Stimulated activated CD4-positive, alpha-beta T cell treated with anti-CD3 and anti-CD28 coated beads, Interleukin-12 subunit alpha, Interleukin-12 subunit beta, amount 100 ng/mL, for 24 hours (primary cell): ENCODE measurements at places on chromosomes 16 and 17.

DNA sequence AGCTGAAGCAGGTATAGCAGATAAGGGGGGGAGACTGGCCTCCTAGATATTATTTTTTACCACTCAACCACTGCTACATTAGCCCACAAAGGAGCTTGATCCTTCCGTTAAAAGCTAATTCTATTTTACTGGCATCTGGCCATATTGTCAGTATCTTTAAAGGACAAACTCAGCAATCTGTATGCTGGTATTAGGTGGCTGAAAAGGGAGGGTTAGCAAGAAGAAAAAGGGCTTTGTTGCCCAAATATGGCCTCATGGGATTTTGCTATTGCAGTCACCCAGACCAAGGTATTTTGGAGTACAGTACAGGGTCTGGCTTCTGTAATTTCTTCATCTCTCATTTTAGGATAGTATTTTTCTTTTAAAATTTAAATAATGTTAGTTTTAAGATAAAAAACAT is 14.4 kb downstream of the RFWD3 start:
- no peak for DNase-seq

DNA sequence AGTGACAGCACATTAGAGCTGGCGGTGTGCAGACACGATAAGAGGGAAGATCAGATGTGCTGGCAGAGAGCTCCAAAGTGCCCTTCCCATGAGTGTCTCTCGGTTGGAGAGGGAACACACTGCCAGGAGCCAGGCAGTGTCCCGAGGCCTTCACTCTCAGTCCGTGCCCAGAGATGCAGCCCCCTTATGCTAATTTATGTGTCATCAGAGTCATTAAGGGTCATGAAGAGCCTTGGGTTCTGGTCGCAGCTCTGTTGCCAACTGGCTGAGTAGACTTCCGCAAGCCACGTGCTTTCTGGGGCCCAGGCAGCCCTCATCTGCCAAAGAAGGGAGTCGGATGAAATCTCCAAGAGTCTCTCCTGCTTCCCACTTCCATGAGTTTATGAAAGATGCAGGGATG is 232.5 kb downstream of the MSI2 start:
- DNase-seq: no peak

- peak; percentile 49 for DNase-seq
Measured at GRCh38 chr16:15482068-15482747, 47.8 kb downstream of the BMERB1 start.

DNA sequence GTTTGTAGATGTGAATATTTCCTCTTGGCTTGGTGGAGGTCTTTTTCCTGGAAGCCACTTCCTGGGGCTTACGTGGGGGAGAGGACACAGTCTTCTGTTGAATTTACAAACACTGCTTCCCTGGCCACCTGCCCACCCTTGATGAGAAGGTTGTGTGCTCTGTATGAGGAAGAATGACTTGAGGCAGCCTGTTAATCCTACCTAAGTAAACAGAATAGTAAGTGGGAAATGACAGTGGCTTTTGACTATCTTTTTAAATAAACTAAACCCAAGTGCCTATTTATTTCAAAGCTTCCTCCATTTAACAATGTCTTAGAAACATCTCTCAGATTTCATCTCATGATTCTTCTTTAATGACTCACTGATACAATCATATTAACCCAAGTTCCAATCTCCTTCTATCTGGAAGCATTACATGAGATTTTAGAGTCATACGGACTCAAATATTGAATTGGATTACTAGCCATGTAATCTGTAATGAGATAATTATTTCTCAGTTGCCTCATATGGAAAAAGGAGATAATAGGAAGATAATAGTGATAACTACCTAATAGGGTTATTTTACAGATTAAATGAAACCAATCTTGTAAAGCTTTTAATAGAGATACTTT is 96.6 kb upstream of the SMIM36 start:
- DNase-seq: no peak

DNA sequence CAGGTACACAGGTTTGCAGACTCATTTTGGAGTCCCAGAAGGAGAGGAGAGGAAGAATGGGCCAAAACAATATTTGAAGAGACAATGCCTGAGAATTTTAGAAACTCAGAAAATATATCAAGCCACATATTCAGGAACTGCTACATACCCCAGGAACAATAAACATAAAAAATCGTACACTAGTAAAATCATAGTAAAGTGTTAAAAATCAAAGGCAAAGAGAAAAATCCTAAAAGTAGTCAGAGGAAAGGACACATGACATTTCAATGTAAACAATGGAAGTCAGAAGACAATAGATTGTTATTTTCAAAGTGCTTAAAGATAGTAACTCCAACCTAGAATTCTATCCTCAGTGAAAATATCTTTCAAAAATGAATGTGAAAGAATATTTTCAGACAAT is 28.5 kb upstream of the NACA2 start:
- no peak for DNase-seq

GRCh38 chr17:4950746-4951204 is at the start of gene ENO3:
Gene ENO3, plus strand, starts transcription at chr17:4951119. Its CDS starts 711 bp downstream, at chr17:4951830.
- DNase-seq: no peak

DNA sequence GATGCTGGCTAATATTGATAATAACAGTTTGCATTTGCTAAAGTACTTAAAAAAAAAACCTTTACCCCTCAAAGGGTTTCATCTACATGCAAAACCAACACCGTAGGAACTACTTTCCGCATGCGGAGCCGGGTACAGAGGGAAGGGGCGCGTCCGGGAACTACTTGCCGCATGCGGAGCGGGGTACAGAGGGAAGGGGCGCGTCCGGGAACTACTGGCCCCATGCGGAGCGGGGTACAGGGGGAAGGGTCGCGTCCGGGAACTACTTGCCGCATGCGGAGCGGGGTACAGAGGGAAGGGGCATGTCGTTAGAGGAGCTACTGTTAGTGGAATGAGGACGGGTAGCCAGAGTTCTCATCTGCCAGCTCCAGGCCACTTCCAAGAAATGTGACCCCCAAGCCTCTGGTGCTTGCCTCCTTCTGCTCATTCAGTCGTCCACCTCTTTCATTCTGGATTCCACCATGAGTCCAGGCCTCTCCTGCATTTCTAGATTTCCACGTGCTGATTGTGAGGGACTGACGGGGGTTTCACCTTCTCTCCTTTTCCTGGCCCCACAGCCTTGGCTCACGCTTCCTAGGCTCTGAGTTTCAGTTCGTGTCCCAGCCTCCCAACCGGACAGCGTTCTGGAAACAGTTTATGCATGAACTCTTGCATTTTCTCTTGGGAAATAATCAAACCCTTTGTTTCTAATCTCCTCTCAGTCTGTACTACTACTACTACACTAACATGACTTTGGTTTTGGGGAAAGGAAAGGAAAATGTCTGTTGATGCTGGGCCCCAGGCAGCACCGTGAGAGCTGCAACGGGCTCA is 26.9 kb downstream of the MINK1 start:
- no peak for DNase-seq

DNA sequence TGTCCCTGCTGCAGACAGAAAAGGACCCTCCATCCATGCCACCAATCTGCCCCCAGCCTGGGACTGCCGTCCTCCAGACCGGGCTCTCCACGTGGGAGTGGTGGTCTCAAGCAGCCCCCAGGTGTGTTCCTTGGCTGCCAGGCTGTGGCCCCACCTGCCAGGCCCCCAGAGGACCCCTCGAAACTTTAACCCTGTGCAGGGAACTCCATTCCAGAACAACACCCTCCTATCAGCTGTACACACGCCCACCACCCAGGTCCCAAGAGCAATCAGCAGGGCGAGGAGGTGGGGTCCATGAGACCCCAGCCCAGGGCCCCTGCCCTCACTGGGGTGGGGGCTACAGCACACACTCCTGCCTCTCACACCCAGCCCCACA is 1.4 kb downstream of the PYCR1 start:
- DNase-seq: no peak

GRCh38 chr17:4771519-4772234 is at the start of gene TM4SF5:
Gene TM4SF5, plus strand, starts transcription at chr17:4771886. Its CDS starts 37 bp downstream, at chr17:4771923.
- no peak for DNase-seq

- DNase-seq: no peak
Measured at GRCh38 chr17:49557312-49558024, 18.2 kb upstream of the NXPH3 start.

- no peak for DNase-seq
Measured at GRCh38 chr16:66431760-66432159, 4.7 kb downstream of the BEAN1 start.

DNA sequence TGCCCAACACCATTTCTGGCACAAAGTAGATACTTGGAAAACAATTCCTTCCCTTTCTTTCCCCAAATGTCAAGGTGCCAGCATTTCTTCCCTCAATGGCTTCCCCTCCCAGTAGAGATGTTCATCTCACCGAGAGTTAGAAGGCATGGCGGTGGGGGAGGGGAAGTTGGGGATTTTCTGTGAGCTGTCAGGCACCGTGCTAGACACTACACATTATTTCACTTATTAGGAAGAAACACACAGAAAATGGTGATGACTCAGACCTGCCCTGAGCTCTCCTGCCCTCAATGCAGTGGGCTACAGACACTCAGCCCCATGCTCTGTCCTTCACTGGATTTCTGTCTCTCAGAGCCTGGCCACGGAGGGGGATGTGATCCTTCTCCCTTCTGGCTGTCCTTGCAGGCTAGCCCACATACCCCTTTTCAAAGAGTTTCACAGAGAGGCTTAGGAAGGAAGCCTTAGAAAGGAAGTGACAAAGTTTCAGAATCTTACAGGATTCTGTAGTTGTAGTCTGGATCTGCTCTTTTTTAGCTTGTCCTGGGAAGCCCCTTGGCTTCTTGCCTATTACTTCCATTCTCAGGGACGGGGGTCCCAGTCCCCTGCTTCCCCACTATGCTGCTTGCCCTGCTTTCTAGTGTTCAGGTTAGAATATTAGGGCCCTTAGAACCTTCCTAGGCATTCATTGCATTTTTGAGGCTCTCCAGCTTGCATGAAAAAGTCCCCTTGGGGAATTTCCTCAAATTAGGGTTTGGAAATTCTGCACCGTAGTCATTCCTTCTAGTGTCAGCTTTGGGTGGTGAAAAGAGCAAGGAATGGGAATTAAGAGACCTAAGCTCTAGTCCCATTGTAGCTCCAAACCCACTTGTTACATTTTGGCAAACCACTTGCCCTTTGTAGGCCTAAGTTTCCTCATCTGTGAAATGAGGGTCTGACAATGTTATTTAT is 12.2 kb upstream of the CCL5 start:
- DNase-seq: peak; percentile 22

DNA sequence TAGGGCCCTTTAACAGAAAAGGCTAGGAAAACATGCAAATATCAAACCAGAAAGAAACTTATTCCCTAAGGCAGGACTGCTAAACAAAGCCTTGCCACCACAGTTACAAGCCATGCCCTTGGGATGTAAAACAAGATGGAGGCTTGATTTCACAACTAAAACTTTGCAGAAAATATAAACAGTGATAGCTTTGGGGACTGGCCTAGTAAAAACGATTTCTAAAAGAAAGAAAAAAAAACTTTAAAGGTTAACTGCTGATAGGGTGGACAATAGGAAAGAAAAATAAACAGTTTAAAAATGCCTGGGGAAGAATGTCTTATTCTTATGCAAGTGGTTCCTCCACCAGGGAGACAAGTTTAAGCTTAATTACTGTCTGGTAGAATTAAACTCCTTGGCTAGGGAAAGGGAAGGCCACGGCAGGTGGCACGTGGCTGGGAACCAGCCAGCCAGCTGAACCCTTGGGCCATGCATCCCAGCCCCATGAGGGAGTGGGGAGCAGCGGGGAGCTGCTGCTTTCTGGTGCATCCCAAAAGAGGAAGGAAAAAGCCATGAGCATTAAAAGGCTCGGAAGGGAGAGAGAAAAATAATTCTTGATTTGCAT is 10.7 kb upstream of the TMC5 start:
- no peak for DNase-seq

- no peak for DNase-seq
Measured at GRCh38 chr17:30239089-30239462, 3.6 kb upstream of the SLC6A4 start.

DNA sequence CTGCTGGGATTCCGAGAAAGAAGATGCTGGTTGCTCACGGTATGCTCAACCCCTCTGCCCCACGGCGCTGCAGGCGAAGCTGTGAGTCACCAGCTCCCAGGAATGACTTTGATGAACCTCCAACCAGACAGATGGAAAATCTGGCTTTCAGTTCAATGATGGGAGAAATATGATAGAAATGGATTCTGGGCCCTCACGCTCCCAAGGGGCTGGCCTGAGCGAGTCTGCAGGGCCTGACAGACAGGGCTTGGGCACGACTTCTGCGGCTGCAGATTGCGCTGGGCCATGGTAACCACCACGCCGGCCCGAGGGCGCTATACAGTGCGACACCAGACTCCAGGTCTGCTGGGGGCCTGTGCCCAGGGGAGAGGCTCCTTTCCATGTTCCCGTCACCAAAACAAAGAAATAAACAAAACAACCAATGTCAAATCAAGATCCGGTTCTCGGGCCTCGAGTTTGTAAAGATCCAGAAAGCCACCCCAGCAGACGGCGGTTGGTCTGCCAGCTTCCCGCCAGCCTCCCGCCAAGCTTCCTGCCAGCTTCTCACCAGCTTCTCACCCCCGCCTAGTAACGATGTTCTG is 11.1 kb upstream of the ABR start:
- no peak for DNase-seq

- no peak for DNase-seq
Measured at GRCh38 chr17:66310528-66311148, 8.2 kb downstream of the PRKCA start.

- DNase-seq: no peak
Measured at GRCh38 chr17:320139-320538, 32.5 kb downstream of the RPH3AL start.

DNA sequence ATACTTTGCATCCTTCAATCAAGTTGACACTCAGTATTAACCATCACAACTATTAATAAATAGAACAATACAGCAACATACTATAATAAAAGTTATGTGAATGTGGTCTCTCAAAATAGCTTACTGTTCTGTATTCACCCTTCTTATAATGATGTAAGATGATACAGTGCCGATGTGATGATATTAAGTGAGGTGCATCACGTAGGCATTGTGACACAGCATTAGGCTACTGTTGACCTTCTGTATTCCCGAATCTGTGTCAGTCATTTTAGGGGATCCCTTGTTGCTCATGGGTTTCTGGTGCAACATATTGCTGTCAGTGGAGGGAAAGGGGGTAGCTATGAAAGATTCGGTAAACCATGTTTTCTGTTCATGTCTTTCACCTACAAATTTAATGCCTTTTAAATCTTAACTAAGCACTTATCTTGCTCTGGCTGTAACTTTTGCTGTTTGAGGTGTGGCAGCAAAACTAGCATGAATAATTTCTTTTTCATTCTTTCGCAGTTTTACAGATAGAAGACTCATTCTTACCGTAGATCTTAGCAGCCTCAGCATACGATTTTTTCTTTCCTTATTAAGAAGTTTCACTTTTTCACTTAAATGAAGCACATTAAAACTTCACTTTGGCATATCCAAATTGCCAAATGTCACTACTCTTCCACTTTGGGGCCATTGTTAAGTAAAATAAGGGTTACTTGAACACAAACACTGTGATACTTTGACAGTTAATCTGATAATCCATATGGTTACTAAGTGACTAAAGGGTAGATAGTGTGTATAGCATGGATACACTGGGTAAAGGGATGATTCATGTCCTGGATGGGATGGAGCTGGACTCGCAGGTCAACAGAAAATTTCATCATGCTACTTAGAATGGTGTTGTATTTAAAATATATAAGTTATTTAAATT is 29.6 kb downstream of the NFAT5 start:
- DNase-seq: no peak

DNA sequence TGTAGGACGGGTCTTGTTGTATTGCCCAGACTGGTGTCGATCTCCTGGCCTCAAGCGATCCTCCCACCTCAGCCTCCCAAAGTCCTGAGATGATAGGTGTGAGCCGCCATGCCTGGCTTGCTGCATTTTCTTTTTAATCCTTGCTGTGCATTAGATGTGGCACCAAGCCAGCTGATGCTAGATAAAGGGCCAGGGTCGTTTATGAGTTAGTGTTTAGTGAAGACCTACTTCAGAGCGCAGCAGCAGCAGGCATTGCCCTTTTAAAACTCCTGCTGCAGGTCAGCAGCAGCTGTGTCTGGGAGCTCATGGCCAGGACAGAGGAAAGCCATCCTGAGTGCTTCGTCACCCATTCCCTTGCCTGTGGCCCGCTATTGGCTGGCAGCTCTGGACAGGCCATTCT is 237.3 kb downstream of the CCDC182 start:
- DNase-seq: no peak
